ENCODE measurements at places on chromosomes 3 and 15.

GRCh38 chr3:170858599-170858998 is 11.4 kb downstream of the RPL22L1 start:
- no peak for DNase-seq

- DNase-seq: no peak
Measured at GRCh38 chr3:98786364-98787006, 23.3 kb downstream of the ST3GAL6 start.

- no peak for DNase-seq
Measured at GRCh38 chr3:187063286-187064121, 75.8 kb downstream of the RPL39L start.

DNA sequence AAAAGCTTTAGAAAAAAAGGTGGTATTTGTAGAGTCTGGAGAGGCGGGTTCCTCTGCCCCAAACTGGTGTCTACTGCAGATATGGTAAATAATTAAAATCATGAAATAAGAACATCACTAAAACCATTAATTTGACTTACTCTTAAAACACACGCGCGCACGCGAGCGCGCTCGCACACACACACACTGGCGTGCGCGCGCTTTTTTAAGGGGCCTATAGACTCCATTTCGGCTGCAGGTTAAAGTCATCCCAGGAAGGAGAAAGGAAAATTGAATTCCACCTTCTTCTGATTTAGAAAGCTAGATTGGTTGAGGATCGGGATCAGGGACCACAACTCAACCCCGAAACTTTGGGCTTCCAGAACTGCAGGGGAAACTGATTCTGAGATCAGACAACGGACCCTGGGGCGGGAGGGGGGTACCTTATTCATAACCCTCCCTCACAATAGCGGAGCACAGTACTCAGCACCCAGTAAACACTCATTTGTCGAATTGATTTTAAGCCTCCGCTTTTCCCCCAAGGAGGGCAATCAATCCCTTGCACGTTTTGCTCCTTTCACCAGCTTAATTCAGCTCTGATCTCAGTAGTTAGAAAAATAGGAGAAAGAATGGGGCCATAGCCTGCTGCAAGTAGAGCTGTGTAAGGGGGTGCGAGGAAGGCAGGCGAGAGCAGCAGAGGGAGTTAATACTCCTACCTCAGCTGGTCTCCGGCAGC is 509 bp upstream of the LRRC3B start:
- DNase-seq: no peak

- no peak for DNase-seq
Measured at GRCh38 chr3:148903941-148904340, 38.8 kb downstream of the CPA3 start.

DNA sequence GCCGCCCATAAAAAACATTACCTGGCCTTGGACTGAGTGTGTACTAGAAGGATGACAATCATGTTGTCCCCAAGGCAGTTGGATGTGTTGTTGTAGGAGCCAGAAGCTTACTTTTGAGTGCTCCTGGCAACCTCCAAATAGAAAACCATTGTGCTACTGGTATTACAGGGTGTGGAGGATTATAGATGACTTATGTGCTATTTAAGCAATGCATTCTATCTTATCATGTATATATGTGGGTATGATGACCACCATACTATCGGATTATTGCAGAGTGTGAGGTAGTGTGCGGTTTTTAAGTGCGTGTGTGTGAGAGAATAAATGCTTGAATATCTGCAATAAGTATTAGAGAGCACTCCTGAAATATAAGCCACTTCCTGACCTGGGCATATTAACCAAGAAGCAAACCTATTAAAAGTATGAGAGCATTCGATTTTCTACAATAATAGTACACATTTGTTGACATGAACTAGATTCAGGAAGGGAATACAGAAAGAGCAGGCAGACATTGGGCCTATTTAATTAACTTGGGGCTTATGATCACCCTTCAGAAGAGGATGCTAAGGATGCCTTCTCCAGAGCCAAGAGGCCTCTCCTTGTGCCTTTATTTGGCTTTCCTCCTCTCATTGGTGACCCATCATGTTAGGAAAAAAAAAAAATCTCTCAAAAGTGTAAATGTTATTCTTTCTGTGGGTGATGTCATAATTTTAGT is 11.7 kb upstream of the MBNL1 start:
- DNase-seq: no peak

GRCh38 chr3:24401090-24401810 is 93.4 kb downstream of the THRB start:
- DNase-seq: no peak

DNA sequence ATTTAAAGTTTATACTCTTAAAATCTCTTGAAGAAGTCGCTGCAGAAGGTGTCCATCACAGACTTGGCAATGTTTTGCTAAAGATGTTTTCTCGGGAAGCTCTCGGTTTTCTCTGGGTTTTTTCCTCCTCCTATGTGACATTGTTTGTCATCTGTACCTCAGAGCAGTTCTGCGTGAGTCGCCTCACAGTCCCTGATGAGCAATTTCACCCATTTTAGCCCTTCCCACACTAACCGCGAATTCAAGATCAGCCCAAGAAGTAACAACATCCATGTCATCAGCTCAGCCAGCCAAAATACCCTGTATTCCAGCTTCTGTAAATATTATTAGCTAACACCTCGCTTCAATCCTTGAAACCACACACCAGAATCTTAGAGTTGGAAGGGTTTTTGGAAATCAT is 224.3 kb upstream of the SETMAR start:
- no peak for DNase-seq

DNA sequence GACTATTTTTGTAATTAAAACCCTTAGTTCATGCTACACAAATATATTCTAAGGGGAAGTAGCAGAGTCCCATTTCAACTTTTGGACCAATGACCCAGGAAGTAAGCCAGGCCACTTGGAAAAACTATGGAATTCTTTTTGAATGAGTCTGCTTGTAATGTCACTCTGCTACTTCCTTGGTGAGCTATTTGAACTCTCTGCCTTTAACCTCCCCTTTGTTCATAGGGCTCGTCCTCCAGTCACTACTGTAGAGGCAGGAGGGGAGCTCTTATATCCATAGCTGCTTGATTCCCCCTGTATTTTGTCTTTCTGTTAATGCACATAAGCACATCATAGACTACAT is 119.6 kb downstream of the UACA start:
- no peak for DNase-seq

- no peak for DNase-seq
Measured at GRCh38 chr15:75153087-75153486, 48.6 kb upstream of the C15orf39 start.

GRCh38 chr3:55571913-55572312 is 84.8 kb upstream of the WNT5A start:
- no peak for DNase-seq

DNA sequence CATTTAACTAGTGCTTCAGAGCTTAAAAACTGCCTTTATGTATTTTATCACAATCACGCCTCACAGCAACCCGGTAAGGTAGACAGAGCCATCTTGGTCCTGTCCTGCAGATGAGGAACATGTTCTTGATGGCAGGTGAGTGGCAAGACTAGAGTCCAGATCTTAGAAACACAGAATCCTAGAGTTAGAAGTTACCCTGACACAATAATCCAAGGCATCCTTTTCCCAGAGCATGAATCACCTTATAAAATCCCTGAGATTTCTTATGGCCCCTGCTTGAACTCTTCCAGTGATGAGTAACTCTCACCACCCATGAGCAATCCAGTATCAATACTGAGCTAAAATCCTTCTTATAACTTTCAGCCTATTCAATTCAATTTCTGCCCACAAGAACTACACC is 16.9 kb downstream of the POPDC2 start:
- DNase-seq: no peak
